ENCODE measurements at places on chromosomes 2 and 18.

- no peak for DNase-seq
Measured at GRCh38 chr18:78765142-78765541, 214.5 kb upstream of the SALL3 start.

DNA sequence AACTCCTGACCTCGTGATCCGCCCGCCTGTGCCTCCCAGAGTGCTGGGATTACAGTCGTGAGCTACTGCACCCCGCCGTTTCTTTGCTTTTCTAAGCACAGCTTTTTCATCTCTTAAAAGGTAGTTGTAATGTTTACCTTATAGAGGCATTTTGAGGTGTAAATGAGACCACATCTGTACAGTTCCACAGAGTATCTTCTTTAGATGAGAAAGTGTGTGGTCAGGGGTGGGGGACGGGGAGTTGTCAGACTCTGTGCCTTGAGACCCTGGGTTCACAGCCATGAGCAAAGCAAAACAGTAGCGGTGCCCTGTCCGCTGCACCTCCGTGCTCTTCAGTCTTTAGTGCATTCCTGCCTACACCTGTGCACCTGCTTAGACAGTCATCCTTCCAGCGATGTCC lies 251.6 kb downstream of the ZNF407 start:
- DNase-seq: no peak

DNA sequence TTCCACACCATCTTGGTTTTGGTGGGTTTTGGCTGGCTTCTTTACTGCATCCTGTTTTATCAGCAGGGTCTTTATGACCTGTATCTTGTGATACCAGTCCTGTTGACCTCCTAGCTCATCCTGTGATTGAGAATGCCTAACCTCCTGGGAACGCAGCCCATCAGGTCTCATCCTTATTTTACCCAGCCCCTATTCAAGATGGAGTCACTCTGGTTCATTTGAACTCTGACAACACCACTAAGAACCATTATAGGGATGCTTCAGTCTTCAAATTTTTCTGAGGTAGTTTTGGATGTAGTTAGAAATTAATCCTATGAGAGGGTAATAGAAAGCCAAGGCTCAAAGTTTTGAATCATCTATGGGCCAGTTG lies 287.8 kb upstream of the SLC39A10 start:
- no peak for DNase-seq

DNA sequence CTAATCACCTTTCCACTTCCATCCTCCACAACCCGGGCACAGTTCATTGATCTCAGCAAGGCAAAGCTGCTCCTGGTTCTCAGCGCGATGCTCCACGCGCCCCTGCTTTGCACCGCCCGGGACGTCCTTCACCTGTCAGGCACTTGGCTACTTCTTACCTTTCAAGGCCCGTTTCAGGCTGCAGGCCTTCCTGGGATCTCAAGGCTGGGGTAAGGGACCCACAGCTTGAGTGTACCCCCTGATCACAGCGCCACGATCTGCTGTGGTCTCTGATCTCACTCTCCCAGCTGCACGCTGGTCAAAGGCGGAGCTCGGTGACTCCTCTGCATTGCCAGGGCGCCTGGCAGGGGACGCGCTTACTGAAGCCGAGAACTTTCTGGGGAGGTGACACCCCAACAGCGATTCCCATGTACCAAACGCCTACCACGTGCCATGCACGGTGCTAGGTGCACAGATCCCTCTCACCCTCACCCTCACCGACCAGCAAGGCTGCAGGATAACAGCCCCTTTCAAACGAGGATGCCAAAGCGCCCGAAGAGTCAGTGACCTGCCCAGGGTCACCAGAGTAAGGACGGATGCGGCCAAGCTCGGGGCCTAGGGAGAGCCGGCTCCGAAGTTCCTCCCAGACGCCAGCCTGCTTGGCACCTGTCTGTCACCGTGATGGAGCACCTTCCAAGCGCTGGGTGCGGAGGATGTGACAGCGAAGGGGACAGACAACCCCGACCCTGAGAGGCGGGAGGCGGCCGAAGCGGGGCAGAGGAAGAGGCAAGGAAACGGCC lies 818 bp downstream of the ITGB1BP1 start:
- DNase-seq: no peak

- no peak for DNase-seq
Measured at GRCh38 chr2:180690611-180691010, 289.8 kb upstream of the UBE2E3 start.

DNA sequence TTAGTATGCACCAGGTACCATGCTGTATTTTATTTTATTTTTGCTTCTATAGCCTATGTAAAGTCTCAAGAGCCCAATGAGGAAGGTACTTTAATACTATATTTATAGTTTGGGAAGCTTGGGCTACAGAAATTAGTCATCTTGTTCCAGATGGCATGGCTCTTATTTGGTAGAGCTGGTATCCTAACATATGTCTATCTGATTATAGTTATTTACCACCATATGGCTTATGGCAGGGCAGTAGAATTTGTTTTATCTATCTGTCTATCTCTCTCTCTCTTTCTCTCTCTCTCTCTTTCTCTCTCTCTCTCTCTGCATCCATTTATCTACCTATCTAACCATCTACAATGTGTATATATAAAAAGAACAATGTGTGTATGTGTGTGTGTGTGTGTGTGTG lies 1293.7 kb upstream of the SLC39A10 start:
- DNase-seq: no peak

- no peak for DNase-seq
Measured at GRCh38 chr2:111662039-111662770, 221.8 kb downstream of the ANAPC1 start.

DNA sequence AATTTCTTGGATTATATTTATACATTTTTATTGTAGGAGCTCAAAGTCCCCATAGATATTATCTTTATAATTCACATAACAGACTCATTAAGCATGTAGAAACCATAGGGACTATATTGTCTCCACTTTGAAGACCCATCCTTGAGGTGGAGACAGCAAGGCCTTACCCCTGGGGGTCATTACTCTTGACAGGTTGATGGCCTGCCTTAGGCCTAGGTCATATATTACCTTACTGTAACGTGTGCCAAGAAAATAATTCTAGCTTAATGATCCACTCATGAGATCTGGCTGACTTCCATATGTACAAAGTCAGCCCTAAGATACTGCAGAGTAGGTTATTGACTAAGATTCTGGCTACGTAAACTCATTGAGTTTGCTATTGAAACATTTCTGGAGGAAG lies 65.4 kb upstream of the GLS start:
- no peak for DNase-seq

GRCh38 chr2:238379096-238379810 lies 47.5 kb upstream of the ASB1 start:
- no peak for DNase-seq

DNA sequence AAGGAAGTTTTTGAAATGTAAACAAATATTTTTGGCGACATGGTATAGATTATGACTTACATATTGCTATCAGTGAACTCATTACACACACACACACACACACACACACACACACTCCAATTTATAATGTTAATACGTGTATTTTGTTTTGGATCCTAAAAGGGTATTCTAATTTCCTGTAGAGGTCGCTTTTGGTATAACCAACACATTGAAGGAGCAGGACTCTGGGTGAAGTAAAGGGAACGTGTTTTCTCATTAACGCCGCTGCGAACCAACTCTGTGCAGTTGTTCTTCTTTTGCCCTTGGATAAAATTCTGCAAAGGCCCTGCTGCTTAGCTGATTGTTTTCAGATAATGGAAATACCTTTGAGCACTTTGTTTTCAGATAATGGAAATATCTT lies 190.4 kb downstream of the PMAIP1 start:
- no peak for DNase-seq

DNA sequence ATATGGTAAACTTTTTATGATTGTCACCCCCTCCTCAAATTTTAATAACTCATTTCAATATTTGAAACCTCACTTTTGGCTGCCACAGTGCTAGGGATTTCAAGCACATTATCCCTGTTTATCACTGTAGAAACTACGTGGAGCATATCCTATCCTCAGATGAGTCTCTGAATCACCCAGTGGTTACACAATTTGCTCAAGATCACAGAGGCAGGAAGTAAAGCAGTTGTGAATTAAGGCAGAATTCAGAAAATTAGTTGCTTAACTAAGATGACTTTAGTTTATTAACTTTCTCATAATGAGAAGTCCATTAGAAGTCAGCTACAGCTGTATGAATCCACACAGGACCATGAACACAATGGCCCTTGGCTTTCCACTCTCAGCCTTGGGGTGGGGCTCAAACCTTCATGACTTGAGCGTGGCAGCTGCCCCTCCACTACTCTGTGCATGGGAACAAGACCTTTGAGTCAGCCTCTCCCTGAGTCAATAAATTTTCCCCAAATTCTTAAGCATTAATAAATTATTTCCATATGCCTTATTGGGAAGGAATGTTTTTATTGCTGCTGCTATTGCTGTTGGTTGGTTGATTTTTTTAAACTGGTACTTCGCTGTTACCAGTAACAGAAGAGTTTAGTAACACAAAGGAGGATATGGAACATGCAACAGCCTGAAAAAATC lies 369.0 kb downstream of the CBLN2 start:
- no peak for DNase-seq

GRCh38 chr2:211730215-211730614 lies 808.4 kb downstream of the ERBB4 start:
- DNase-seq: no peak

GRCh38 chr2:43105586-43106558 lies 120.5 kb downstream of the ZFP36L2 start:
- DNase-seq: no peak
